Stimulated activated CD4-positive, alpha-beta T cell treated with anti-CD3 and anti-CD28 coated beads, Interleukin-1b, Interleukin-23, amount 100 ng/mL, for 1 hour (primary cell): ENCODE measurements at places on chromosomes 3 and 15.
A peak's percentile ranks its signal among the peaks of the same experiment; 100 is the strongest.

DNA sequence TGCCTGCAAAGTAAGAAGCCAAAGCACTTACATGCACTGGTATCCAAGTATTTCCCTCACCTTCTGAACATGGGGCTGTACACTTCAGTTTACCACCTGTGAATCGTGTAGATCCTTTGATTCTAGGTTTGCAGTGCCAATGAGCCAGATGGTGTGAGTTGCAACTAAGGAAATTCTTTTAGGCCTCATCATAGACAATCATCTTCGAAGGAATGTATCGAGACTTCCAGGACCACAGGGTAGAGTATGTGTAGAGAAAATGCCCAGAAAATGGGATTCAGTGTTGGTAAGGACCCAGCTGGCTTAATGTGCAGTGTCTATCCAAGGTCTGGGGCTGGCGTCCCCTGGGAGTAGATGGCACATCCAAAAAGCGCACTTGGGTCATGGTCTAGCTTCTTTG lies 323.2 kb upstream of the TPM1 start:
- DNase-seq: no peak

DNA sequence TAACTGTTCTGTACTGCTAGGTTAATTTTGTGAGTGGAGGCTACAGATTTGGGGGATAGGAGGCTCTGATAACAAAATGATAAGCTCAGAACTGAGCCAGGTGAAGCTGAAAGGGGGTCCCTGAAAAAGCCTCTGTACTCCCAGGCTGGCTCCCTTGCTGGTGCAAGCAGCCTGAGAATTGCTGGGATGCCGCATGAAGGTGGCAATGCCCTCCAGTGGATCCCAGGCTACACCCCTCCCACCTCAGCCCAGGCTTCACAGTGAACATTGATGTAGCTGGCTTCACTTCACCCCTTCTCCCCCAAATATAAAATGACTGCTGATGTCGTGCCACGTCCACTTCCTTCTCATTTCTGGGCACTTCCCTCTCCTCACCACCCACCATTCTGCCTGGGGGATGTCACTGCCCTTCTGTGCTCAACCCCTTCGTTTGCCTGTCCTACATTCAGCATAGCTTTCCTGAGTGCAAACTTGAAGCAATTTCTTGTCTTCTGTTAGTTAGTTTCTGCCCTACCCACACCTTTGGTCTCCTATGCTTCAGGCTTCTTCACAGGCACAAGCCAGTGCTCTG lies 9.7 kb upstream of the ARHGEF26 start:
- no peak for DNase-seq

DNA sequence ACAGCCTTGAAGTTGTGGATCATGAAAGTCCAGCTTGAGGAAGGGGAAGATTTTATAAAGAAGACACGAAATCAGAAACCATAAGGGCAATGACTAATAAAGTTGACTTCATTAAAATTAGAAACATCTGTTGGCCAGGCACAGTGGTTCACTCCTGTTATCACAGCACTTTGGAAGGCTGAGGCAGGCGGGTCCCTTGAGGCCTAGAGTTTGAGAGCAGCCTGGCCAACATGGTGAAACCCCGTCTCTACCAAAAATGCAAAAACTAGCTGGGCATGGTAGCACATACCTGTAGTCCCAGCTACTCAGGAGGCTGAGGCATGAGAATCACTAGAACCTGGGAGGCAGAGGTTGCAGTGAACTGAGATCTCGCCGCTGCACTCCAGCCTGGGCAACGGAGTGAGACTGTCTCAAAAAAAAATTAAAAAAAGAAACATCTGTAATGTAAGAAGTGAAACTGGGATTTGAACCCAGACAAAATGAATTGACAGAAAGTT lies 7.9 kb upstream of the UBXN7 start:
- no peak for DNase-seq

DNA sequence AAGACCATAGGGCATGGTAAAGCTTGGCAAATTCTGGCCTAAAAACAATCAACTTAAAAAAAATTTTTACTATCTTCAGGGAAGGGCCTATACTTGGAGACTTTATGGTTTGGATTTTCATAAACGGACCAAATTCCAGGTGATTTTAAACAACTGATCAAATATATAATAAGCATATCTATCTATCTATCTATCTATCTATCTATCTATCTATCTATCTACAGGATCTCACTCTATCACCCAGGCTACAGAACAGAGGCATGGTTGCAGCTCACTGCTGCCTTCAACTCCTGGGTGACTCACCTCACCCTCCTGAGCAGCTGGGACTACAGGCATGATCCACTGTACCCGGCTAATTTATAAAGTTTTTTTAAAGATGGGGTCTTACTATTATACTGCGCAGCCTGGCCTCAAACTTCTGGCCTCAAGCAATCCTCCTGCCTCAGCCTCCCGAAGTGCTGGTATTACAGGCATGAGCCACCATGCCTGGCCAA lies 6.7 kb downstream of the SPPL2A start:
- no peak for DNase-seq

DNA sequence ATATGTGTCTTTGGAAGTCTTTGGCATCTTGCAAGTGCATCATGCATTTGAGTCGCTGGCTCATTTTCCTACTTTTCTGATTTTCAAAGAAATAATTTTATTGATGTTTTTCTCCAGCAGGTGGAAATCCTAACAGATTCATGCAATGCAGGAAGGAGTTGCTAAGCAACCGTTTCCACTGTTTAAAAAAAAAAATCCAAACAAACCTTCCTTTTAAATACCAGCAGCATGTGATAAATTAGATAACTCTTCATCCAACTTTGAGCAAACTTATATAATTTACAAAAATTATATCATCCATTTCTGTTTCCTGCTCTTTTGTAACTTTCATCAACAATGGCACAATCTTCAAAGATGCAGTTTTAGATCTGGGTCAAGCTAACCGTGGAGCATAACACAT lies 364.1 kb downstream of the MFSD1 start:
- no peak for DNase-seq

DNA sequence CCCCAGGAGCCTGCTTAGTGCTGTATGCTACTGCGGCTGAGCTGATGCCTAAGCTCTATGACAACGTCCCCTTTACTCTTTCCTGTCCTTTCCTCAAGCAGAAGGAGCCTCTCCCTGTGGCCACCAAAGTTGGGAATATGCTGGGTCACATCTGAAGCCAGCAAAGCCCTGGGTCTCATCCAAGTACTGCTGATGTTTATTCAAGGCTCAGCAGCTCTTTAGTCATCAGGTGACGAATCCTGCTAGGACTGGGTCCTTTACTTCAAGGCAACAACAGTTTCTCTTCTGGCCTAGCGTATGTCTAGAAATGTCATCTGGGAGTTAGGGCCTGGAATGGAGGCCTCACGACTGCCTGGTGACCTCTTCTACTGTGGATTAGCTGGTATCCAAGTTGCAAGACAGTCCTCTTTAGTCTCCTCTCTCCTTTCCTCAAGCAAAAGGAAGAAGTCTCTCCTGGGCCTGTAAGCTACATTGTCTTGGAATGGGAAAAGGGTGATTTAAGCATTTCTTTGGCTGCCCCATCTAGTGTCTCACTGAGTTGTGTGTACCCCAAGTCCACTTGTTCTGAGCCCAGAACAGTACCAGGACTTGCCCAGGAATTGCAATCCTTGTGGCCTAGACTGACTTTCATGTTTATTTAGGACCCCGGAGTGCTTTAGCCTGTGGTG lies 63.9 kb downstream of the TNFAIP8L3 start:
- DNase-seq: no peak

GRCh38 chr3:108406063-108406660 lies 104.2 kb downstream of the MYH15 start:
- no peak for DNase-seq

DNA sequence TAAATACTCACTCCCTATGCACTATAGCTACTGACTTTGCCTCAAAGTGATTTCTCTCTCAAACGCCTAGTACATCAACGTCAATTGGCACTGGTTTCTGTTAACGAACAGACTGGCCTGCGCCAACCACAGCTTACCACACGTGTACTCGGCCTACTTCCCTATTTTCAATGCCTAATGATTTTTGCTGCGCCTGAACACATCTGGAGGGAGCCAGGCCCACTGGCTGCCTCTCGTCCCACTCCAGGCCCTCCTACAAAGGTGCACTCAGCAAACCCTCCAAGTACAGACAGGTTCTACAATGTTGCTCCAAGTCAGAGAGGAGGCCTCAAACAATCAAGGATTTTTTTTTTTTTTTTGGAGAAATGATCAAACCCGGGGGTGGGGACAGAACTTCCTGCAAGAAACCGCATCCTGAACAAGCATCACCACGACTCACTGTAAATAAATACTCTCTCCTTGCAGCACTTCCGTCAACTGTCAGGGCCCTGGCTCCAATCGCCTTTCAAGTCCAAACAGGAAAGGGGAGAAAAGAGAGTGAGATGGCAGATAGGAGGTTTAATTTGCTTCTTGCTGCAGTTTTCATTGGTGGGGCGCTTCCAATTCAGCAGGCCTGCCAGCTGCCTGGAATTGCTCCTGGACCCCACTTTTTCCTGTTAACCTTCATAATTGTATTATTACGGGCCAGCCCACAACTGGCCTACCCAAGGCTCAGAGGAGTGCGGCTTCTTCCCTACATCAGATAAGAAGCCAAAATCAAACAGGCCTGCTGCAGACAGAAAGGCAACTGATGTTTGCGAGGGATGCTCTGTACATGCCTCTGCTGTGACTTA lies 139.3 kb downstream of the FOXP1 start:
- DNase-seq: peak; percentile 35

DNA sequence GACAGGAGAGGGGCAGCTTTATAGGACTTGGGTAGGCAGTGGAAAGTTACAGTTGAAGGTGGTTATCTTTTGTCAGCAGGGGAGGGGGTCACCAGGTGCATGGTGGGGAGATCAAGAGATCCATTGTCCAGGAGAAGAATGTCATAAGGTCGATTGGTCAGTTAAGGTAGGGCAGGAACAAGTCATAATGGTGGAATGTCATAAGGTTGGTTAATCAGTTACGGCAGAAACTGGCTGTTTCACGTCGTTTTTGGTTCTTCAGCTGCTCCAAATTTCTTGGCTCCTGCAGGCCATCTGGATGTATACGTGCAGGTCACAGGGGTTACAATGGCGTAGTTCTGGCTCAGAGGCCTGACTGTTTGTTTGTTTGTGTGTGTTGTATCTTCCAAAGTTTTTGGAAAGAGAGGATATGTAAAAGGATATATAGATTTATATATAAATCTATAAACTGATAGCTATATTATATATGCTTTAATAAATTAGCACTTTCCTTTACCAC lies 565.1 kb downstream of the ZNF385D start:
- no peak for DNase-seq

DNA sequence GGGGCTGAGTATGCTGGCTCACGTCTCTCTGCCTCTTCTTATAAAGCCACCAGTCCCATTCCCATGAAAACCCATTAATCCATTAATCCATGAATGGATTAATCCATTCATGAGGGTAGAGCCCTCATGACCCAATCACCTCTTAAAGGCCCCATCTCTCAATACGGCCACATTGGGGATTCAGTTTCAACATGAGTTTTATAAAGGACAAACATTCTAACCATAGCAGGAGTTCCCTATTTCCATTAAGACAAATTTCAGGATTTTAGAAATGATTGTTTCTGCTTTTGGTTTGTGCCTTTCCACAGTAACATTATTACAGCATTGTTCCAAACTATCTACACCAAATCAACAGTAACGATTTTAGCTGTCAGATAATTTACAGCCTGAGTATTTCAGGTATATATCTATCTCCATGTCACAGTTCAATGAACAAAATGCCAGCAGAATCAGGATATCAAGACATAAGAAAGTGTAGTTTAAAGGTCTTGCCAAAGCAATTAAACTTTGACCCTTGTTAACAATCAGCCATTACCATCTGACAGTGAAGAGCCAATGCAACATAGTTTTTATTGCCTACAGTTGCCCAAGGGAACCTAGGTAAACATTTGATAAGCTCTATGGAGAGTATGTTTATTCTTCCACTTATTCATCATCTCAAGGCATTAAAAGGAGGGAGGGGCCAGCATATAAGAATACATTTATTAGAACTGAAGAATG lies 3.8 kb downstream of the TSPAN3 start:
- no peak for DNase-seq

GRCh38 chr3:40299130-40299720 lies 10.3 kb upstream of the EIF1B start:
- no peak for DNase-seq

DNA sequence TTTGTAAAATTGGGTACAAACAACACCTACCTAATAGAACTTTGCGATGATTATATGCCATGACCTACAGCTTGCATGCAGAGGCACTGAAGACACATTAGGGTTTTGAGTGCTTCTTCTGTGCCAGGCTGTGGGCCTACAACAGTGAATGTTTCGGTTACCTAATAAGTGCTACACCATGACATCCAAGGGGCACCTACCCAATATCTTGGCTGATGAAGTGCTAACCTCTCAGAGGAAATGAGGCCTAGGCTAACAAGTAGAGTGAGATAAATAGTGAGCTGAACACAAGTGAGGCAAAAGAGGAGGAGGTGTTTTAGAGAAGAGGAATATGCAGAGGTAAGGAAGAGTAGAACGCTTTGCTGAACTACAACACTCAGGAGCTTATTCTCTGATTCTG lies 12.2 kb upstream of the RASGRP1 start:
- DNase-seq: no peak

DNA sequence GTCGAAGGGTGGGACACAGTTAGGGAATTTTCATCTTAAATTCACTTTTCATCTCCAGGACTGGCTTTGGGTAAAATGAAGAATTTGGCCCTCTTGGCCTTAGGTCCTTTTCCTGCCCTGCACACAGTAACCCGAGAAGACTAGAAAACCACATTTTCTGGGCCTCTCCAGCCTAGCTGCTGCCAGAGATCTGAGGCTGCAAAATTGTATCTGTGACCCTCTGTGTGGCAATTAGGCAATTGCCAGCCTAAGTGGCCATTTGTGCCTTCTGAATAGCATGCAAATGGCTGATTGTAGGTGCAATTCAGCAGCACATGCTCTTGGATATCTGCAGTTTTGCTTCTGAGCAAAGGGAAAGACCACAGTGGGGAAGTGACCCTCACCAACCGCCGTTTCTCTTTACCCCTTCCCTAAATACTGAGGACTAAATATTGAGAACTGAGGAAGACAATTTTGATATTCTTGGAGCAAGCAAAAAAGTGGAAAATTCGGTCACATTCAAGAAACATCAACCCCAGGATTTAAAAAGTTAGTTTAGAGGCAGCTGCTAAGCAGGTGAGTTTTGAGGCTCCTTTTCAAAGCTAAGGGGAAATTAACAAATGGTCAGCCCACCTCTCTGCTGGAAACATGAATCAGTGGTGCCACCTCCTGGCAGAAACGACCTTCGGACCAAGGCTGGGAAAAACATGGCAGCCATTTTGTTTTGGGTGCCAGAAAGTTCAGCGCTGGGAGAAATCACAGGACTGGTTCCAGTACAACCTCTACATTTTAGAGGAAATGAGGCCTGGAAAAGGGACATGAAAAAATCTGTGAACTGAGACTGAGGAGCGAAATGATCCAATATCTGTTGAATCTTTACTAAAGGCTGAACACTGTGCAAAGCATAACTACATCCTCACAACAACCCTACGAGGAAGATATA lies 56.6 kb upstream of the PRTG start:
- no peak for DNase-seq

GRCh38 chr15:23850666-23851065 lies 163.6 kb upstream of the NDN start:
- no peak for DNase-seq

DNA sequence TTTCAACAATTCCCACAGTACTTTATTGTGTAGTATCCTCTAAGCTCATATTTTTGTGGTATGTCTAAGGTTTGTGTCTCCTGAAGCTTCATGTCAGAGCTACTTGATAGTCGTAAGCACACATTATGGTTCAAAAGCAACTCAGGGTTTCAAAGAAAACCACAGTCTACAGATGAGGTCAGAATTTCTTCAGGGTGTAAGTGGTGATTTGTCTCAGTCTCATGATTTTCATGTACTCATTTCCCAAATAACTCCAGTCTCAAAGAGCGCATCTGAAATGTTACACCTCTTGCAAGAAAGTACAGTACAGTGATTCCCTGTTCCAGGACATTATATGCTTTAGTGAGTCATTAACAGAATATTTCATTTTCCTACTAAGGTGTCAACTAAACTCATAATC lies 47.5 kb upstream of the SSR3 start:
- no peak for DNase-seq
